ENCODE measurements at places on chromosomes 4 and X.

GRCh38 chr4:180150818-180151217 is 2092.4 kb upstream of the TENM3 start:
- no peak for DNase-seq

DNA sequence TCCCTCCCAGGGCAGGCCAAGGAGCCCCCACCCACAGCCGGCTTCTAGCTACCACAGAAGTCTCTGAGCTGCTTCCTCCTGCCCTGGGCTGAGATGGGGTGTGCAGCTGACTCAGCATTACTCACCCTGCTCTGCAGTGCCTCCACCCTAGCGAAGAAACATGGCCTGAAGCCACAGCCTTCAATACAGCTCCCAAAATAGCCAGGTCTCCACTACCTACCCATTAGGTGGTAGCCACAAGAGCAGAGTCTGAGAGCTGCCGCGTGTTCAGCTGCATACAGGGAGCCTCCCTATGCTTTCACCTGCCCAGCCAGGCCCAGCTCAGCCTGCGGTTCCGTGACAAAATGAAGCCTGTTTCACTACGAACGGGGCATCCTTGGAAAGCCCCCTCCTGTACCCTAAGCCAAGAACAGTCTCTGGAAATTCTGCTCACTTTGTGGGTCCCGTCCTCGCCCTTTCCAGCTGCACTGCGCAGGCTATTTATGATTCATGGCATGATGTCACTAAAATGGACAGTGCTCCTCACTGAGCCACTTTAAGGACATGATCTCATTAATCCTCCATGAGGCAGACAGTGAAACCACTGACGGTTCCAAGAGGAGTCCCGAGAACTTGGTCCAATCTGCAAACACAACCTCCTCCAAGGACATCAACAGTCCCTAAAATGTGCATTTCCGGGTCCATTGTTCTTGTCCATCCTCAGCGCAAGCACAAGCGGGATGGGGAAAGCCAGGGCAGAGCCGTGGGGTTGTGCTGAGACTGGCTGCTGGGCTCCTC is 20.2 kb downstream of the WDR1 start:
- DNase-seq = peak; percentile 86

GRCh38 chr4:3783693-3784306 is 17.6 kb downstream of the ADRA2C start:
- no peak for DNase-seq

DNA sequence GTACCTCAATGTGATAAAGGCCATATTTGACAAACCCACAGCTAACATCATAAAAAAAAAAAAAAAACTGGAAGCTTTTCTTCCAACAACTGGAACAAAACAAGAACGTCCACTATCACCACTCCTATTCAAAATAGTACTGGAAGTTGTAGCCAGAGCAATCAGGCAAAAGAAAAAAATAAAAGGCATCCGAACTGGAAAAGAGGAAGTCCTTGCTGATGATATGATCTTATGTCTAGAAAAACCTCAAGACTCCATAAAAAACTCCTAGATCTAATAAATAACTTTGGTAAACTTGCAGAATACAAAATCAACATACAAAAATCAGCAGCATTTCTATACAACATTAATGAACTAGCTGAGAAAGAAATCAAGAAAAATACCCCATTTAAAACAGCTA is 134.3 kb downstream of the TEX11 start:
- no peak for DNase-seq

GRCh38 chr4:26709246-26709645 is 125.4 kb downstream of the TBC1D19 start:
- DNase-seq = no peak

DNA sequence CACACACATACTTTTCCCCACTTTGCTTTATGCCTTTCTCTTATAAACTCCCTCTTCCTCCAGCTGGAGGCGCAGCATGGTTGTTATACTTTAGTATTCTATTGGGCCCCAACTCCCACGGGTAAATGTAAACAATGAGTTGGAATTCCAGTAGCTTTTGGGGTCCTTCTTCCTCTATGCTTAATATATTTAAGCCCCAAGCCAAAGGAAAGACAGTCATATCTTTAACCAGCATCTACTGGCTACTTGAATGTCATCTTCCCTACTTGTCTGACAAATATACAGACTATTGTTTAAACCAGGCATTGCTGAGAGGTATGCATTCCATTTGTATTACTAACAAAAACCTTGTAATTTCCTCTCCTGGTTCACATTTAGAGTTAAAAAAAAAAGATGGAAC is 72.9 kb downstream of the WDR19 start:
- DNase-seq = no peak

GRCh38 chr4:24680746-24681448 is 96.5 kb upstream of the DHX15 start:
- DNase-seq = no peak

- DNase-seq = no peak
These were observed 11.4 kb upstream of the CFAP299 start for GRCh38 chr4:80324171-80324570.

DNA sequence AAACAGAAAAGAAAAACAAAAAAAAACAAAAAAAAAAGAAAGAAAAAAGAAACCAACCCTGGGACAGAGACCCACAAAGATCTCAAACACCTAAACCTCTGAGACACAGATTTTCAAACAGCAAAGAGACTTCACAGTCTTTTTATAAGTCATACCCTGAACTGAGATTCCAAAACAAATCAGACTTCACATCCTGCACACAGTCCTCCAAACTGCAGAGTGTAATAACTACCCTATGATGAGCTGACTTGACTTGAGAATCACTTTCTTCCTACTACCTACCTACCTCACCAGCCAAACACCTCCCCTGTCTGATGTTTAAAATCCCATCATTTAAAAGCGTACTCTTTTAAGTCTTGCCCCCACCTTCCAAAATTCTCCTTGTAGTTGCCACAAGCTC is 25.2 kb upstream of the GLOD5 start:
- DNase-seq = no peak

DNA sequence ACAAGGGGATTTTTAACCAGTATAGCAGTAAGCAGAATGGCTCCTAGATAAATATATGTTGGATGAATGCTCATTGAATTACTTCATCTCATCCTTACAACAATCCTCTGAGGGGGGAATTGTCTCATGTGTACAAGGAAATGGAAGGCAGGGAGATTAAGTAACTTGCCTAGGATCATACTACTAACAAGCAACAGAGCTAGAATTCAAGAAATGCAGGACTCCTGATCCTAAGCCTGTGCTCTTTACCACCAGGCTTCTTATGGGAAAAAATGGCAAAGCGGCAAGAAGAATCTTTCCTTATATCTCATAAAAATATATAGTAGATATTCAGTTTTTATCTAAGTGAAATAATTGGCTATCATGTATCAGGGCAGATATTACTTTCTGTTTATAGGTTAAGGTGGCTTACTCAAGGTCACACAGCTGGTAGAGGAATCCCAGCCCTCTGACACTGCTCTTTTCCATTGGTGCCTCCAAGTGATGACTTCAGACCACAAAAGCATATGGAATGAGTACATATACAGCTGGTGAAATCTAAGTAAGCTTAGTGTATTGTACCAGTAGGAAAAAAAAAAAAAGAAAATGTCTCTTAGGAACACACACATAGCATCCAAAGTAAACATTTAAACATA is 2.1 kb downstream of the ABHD18 start:
- DNase-seq = no peak

- DNase-seq = no peak
These were observed 665.1 kb downstream of the RAPGEF2 start for GRCh38 chr4:159768016-159768415.

GRCh38 chr4:2662598-2662997 is 93.5 kb downstream of the TNIP2 start:
- no peak for DNase-seq

GRCh38 chr4:175325230-175325629 is 407.1 kb downstream of the ADAM29 start:
- no peak for DNase-seq

DNA sequence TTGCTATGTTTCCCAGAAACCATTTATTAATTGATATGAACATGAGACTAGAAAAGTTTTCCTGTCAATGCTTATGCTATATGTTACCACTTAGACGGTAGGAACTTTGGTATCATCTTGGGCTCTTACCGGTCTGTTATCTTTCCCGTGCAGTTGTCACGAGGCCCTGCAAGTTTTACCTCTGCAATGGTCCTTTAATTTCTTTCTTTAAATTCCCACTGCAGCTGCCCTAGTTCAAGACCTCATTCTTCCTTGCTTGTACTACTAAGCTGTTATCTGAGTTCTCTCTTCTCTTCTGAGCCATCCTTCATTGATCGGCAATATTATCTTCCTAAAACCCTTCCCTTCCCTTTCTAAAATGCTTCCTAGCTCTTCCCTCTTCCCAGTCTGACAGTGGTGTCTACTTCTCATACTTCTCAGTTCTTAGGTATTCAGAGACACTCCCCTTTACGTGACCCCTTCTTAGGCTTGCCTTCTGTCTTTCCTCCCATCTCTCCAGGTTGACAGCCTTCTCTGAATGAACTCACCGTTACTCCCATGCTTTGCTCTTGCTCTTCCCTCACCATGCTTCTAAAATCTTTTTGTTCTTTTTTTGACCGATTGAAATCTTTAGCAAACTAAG is 27.5 kb downstream of the MAGEA1 start:
- no peak for DNase-seq

- no peak for DNase-seq
These were observed 45.1 kb downstream of the DTHD1 start for GRCh38 chr4:36326476-36327029.

GRCh38 chrX:102654696-102655095 is 3.4 kb downstream of the GPRASP1 start:
- DNase-seq = no peak

- peak; percentile 21 for DNase-seq
These were observed 124.7 kb upstream of the CPEB2 start for GRCh38 chr4:14877246-14878225.

DNA sequence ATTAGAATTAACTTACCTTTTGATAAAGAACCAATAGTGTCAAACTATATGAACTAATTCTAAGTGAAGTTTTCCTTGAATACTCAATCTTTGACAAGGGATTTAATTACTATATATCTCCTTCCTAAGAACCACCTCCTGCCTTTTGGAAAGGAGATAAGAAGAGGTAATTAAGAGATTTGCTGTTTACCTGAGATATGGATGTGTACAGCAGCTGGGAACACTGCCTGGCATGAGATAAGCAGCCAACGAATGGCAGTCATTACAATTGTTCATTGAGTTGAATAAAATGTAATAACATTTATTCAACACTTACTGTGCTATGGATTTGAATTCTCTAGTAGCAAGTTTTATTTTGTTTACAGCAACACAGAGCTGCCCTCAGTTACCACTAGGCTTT is 407.1 kb downstream of the SPOCK3 start:
- no peak for DNase-seq

- DNase-seq = no peak
These were observed 89.9 kb upstream of the CPEB2 start for GRCh38 chr4:14912426-14912825.

DNA sequence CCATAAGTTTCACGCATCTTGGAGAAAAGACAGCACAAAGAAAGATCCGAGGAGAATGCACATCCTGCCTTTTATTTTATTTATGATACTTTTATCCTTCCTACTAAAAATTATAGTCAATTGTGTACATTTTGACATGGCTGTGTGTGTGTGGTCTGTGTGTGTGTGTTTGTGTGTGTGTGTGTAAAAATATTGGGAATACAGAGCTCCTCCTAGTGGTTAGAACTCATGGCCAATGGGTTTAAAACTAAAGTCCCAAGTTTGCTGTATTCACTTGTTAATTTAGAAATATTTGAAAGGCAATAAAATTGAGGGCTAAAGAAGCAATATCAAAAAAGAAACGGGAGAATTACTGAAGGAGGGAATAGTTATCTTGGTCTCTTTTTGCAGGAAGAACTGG is 47.5 kb downstream of the NKX6-1 start:
- DNase-seq = no peak

DNA sequence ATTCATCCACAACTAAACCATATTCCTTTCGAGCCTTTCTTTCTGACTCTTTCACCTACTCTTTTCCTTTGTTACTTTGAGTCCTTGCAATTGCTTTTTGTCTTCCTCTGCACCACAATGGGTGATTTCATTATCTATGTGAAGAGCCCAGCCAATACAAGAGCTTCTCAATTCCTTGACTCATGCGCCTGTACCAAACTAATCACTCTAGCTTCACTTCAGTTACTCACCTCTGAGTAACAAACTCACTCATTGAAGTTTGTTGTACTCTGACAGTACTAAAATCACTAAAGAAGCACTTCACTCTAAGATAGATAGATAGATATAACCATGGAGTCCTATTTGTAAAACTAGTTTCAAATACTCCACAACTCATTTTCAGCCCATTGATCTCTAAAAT is 191.7 kb upstream of the EPHA5 start:
- DNase-seq = no peak

DNA sequence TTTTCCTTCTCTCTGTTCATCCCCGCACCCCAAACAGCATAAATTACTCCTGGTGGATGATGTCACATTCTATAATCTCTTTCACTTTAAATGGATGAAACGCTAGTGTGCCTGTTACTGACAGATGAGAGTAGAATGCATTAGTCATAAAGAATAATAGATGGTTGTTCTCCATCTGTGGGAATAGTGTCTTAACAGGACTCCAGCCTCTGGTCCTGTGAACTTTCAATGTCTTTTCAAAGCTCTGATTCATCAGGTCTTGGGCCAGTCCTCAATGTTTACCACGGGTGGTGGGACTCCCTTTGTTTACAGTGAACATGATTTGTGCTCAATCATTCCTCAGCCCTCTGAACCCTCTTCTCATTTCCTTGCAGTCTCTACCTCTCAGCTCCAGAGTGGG is 182.6 kb downstream of the GABRB1 start:
- no peak for DNase-seq

- DNase-seq = no peak
These were observed 26.1 kb upstream of the EXOC1L start for GRCh38 chr4:55793479-55793878.

- no peak for DNase-seq
These were observed 15.6 kb downstream of the XAGE3 start for GRCh38 chrX:52852110-52852860.

- no peak for DNase-seq
These were observed 135.7 kb downstream of the ZNF330 start for GRCh38 chr4:141356321-141356962.

GRCh38 chr4:103498161-103499070 is 221.4 kb downstream of the TACR3 start:
- DNase-seq = no peak
